Stimulated activated CD8-positive, alpha-beta memory T cell treated with anti-CD3 and anti-CD28 coated beads, Interleukin-12 subunit alpha, Interleukin-12 subunit beta, amount 100 ng/mL, for 4 hours (primary cell): ENCODE measurements at places on chromosomes 2 and 18.

- no peak for DNase-seq
Measured at GRCh38 chr2:20575414-20575813, 75.5 kb downstream of the HS1BP3 start.

GRCh38 chr2:16252251-16252650, 311.9 kb downstream of the MYCN start:
- DNase-seq: no peak

DNA sequence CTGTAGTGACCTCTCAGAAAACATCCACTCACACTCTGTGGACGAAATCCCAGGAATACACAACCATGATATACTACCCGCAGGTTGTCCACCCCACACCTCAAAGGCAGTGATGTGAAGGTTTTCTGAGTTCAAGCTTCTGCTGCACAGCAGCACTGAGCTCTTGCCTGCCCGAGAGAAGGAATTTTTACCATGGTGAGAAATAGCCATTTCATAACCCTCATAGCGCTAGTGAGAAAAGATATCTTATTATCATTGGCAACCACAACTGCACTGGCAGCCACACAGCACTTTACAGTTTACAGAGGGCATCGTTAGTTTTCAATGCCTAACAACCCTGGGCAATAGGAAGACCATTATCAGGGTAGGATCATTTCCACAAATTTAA, 36.9 kb downstream of the NAPG start:
- no peak for DNase-seq

GRCh38 chr18:55014095-55014494, 54.8 kb upstream of the CCDC68 start:
- no peak for DNase-seq
